ENCODE measurements at places on chromosomes 3 and 15.

- no peak for DNase-seq
Measured at GRCh38 chr15:30062881-30063280, 19.9 kb upstream of the GOLGA8J start.

GRCh38 chr15:88403351-88403791, 63.8 kb downstream of the MRPL46 start:
- DNase-seq = no peak

GRCh38 chr3:12798559-12799179, 2.2 kb downstream of the CAND2 start:
- DNase-seq = no peak

DNA sequence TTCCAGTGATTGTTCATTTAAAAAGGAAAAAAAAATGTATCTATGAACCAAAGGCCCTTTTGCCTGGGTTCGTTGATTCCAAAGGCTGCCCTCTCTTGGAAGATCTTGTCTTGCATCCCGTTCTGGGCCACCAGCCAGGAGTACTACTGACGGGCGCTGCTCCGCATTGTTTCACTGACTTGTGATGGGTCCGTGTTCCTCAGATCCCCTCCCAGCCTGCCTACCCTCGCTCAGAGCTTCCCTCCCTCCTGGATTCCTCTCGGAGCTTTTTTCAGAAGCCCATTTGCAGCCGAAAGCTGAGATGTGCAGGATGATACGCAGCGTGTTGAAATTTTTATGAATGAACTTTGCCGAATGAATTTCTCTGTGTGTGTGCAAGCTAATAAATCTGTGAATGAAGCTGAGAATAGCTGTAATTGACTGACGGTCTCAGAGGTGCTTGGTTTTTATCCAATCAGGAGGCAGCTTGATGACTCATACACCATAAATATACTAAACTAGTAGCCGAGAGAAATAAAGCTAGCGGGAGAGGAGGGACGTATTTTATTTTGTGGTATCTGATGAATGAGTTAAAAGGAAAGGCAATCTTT, at the start of gene SHC4:
Gene SHC4, minus strand, starts transcription at position 396 of the 590 bp plus-strand sequence. CDS start 904 bp downstream, outside the sequence.
- no peak for DNase-seq

DNA sequence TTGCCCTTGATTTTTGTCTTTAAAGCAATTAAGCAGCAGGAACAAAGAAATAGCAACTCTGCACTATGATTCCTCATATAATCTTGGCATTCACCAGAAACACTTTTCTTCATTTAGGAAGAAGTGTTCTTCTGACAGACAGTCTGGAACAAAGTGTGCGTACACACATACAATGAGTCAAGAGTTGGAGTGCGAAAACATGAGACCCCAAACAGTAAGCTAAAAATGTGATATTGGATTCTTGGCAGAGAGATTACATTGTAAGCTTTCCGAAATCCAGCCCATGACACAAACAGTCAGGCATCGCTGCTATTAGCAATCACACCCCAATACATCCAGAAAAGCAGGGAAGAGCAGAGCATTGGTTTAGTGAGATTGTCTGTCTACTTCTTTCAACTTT, 306.7 kb upstream of the TBC1D5 start:
- DNase-seq = no peak

DNA sequence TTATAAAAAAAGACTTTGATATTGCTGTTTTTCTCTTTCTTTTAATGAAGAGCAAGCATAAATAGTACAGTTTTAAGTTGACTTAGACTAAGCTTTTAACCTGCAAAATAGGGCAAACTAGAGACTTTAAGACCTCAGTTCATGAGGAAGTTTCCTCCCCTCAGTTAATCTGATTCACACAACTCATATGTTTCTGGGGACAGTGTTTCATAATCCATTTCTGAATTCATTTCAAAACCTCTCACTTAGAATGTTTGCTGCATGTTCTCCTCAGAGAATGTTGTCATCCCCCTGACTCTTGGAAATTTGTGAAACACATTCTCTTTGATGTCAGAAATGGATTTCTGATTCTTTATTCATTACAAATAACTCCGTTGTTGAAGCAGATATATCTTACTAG, 79.3 kb upstream of the SKOR1 start:
- DNase-seq = no peak

DNA sequence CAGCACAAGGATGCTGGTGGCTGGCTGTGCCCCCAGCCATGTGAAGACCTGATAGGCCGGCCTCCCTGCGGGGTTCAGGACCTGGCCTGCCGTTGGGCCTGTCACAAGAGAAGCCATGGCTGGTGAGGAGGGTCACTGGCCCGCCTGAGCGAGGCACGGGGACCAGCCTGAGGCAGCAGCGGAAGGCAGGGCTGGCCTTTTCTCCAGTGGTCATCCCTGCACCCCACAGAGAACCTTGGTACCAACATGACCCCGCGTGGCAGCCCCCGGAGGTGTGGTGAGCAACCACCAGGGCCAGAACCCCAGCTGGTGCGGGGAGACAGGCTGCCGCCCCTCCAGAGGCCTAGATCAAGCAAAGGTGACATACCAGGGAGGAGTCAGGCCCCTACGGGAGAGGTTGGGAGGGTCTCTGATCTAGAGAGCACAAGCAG, 134.1 kb upstream of the MEF2A start:
- DNase-seq = no peak

DNA sequence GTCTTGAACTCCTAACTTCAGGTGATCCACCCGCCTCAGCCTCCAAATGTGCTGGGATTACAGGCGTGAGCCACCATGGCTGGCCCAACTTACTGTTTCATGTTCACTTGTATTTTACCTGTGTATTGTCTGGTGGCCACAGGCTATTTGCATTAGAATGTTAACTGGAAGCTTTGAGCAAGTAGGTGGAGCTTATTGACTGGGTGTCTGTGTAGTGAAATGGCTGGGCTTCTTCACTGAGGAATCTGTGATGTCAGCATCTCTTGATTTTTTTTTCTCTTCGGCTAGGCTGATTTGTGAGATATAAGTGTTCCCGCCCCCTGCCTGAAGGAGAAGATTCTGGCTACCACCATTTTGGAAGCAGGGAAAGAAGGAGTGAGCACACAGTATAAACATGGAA, 237.8 kb upstream of the PEX5L start:
- no peak for DNase-seq

GRCh38 chr15:66882251-66883020, 180.4 kb downstream of the SMAD6 start:
- DNase-seq = no peak

- DNase-seq = no peak
Measured at GRCh38 chr15:69685512-69686452, 233.2 kb downstream of the RPLP1 start.

DNA sequence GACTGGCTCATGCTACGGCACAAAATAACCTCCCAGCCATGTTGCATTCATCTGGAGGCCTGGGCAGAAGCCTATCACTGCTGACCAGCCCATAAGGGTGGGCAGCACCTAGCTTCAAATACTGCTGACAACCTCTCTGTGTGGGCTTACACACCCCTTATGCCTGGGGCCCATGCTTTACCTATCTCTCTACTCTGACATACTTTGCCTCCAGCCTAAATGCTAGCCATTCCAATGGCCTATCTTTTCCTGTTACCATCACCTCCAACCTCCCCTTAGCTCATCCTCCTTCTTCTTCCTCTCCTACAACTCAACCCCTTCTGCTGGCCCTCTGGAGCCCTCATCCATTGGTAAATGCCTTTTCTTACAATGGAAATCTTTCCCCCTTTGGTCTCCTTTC, 41.0 kb upstream of the PPP2R3A start:
- no peak for DNase-seq

DNA sequence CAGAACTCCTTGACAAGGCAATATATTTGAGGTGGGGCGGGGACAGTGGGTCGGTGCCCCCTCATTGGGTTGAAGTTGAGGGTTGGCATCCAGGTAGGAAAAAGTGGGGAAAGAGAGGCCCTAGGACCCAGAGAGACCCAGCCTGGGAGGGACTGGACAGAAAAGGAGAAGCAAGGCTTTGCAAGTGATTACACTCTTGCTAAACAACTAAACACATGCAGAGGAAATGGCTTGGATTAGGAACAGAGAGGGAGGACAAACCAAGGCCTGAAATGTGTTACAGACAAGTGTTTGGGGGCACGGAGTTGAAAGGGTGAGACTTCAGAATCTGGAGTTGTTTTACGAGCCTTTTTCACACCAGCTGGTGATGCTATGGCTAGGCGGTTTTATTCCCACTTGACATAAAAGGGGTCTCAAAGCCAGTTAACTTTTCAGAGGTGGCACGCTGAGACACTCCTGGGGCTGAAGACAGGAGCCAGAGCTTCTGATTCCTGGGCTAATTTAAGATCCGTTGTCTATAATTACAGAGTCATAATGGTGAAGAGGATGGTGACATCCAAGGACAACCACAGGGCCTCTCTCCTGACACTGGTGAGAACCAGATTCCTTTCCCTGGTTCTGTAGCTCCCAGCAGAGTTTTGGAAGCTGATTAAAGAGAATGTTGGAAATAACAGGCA, 7.7 kb upstream of the KCTD6 start:
- DNase-seq = no peak

GRCh38 chr3:114566162-114566755, 272.4 kb downstream of the TIGIT start:
- DNase-seq = no peak

DNA sequence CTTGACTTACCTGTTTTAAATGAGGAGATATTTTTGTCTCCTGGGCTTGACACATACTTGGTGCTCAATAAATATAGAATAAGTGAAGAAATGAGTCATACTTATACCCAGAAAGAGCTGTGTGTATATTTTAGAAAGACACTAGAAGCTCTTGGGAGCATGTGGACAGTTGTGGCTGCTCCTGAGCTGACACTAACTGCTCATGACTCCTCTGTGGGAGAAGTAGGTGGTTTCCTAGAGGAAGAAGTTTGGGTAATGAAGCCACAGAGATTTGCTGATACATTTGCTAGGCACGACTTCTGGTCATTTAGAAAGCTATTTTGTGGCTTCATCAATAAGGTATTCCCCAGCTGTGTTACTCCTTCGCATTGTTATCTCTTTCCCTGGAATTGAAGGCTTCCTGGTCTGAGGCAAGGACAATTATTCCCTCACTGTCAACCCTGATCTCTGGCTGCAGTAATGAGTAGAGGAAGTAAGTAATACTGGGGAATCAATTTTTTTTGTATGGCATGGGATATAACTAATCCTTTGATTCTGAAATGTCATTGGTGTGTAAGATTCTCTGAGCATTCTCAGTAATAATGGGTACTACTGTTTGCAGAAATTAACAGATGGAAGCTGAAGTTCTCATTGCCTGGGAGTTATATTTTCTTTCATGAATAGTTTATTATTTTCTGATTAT, 79.6 kb upstream of the DCBLD2 start:
- no peak for DNase-seq

DNA sequence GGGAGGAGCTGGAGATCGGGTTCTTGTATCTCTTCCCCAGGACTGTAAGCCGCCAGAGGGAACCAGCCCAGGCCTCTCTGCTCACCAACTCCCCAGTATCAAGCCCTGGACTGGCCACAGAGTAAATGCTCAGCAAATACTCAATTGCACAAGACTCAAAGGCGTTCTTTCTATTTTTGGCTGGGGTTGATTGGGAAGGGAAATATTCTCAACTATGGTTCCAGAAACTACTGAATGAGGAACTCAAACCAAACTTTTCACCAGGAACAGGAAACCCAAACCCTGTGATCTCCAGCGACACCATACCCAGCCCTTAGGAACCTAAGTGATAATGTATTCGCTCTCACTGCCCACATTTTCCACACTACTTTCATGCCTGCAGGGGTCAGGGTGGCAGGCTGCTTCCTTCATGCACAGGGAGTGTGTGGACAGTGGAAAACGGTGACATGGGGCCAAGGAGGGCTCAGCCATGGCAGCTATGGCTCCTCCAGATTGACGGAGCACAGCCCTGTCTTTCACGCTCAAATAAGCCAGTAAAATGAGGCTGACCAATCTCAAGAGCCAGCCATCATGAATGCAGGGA, 124.7 kb upstream of the RAD18 start:
- DNase-seq = no peak

GRCh38 chr3:81624756-81625155, 136.7 kb downstream of the GBE1 start:
- no peak for DNase-seq

- DNase-seq = no peak
Measured at GRCh38 chr3:144521131-144521530, 549.5 kb downstream of the DIPK2A start.

GRCh38 chr3:176663837-176664831, 533.1 kb downstream of the TBL1XR1 start:
- no peak for DNase-seq

DNA sequence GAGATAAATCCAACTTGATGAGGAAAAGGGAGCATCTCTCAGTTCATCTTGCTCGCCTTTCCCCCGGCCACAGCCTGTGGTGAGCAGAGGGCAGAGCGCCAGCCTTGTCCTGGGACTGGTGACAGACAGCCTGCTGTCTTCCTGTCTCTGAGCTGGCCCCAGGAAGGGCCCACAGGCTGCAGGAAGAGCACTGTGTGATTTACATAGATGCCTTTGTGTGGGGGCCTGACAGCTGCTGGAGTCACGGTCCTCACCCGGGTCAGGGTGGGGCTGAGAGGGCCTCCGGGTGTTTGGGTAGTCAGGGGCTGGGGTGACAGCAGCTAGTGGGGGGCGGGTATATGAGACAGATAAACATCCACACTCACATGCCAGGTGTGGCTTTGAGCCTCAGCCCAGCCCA, 29.3 kb downstream of the PLA2G4D start:
- no peak for DNase-seq

- no peak for DNase-seq
Measured at GRCh38 chr3:87837076-87837475, 221.7 kb downstream of the CGGBP1 start.

DNA sequence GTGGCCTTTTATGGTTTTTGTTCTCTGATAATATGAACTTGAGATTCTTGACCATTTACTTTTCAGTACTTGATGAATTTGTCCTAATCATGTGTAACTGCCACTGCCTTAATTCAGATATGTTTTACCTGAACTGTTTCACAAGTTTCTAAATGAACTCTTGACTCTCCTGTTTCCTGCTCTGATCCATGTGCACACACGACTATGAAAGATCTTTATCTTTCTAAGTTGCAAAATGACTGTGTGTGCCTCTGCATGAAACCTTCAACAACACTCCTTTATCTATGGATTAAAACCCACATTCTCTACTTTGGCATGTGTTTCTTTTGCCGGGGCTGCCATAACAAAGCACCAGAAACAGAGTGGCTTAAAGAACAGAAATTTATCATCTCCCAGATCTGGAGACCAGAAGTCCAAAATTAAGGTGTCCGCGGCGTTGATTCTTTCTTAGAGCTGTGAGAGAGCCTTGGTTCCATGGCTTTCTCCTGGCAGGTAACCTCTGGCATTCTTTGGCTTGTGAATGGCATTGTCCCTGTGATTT, 275.0 kb downstream of the ADAMTSL3 start:
- no peak for DNase-seq
